ENCODE measurements at places on chromosomes 2 and 18. TPM values are rescaled to one million over a fixed set of nuclear protein-coding genes. Genes with fewer than 3 reads are reported as not detected.

DNA sequence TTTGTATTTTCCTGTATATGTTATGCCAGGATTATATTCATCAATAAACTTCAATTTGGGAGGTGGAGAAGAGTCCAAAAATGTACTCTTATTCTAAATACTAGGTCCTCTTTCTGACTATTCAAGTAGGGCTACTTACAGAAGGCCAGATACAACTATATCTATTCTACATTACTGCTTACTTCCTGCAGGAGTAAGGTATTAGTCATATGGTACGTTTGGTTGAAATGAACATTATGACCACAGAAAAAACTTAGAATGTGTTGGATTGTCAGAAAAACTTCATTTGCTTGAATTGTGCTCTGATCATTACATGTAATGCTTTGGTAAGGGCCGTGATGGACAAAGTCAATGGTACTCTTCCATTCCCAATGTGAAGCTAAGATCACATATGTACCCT, 35.0 kb downstream of the STAT4 start:
- DNase-seq = no peak

DNA sequence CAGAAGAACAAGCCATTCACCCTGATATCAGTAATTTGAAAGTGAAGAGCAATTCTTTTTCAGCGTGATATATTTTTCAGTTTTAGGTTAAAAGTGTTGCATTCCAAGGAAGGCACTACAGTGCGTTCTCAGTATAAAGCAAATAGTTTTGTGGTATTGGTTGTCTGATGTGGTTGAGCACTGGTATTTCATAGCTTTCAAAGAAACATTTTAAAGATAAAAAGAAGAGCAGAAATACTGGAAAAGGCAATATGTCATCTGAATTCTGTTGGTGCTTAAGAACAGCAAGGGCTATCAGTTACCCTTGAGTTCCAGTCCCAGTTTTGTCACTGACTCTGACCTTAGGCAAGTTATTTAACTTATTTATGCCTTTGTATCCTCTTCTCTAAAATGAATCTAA, 191.6 kb downstream of the BABAM2 start:
- no peak for DNase-seq

Gene LOXL3
- total RNA-seq = 0.93 TPM

GRCh38 chr2:195909926-195910325, 158.7 kb downstream of the DNAH7 start:
- no peak for DNase-seq

DNA sequence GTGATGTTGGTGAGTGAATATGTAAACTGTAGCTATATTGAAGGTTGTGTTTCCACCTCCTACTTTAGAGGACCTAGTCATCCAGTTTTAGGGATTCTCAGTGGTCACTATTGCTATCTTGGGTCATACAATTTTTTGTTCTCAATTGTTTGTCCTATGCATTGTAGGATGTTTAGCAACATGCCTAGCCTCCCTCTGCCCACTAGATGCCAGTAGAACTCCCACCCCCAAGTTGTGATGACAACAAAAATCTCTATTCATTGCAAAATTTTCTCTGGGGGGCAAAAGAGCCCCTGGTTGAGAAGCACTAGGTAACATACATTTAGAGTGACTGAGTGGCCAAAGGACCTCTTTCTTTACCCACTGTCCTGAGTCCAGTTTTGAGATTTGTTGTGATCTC, 87.3 kb downstream of the LRRTM4 start:
- no peak for DNase-seq

DNA sequence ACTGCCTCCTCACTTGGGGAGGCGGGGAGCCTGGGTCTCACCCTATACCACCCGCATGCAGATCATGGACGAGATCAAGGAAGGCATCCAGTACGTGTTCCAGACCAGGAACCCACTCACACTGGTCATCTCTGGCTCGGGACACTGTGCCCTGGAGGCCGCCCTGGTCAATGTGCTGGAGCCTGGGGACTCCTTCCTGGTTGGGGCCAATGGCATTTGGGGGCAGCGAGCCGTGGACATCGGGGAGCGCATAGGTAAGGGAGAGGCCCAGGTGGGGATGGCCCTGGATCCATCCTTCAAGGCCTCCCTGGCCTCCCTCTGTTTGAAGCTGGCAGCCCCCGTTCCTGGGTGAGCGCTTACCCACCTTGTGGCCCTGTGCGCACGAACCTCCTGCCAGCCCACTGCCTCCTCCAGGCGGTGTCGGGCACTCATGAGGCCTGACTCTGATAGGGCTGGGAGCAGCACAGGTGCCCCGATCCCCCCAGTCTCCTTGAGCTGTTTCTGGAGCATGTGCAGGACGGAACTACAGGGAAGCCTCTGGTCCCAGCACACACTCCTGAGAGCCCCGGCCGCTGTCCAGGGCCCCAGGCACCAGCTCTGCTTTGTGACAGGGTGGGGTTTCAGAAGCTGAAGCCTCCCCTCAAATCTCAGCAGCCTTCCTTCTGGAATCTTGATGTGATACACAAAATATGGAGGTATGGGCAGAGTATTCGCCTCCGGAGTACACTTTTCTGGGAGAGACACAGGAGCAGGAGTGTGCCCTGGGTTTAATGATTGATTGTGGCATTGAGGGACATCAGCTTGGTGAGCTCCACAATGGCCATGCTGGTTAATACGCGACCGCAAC, 708 bp downstream of the AGXT start:
- no peak for DNase-seq

GRCh38 chr2:198141726-198142125, 337.3 kb downstream of the PLCL1 start:
- DNase-seq = no peak

- DNase-seq = no peak
Observed at GRCh38 chr2:6653281-6653750, 212.4 kb downstream of the CMPK2 start.

GRCh38 chr2:3520591-3520990, 1.3 kb upstream of the ADI1 start:
- DNase-seq = no peak

DNA sequence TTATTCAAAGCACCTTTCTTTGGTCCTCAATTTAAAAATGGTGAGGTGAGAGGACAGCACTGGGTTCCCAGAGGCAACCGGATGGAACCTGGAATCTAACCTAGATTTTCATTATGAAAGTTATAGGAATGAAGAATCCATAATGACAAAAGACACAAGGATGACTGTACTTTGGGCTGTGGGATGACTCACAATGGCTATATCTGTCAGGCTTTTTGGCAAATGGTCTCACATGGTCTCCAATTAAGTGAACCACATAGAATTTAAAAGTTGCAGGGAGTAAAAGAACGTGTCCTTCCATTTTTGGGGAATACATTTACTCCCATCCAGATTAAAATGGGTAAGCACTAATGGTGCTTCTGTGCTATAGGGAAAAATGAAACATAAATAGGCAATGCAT, 31.8 kb upstream of the LYPD1 start:
- DNase-seq = peak; percentile 37

Gene GPAT2
- total RNA-seq = not detected

Measured in MCF 10A (cell line).